Kidney glomerular epithelial cell (primary cell): ENCODE measurements at places on chromosomes 3 and 15.

- peak; percentile 88 for DNase-seq
These were observed 678.5 kb downstream of the NR2F2 start for GRCh38 chr15:97009031-97009431.

DNA sequence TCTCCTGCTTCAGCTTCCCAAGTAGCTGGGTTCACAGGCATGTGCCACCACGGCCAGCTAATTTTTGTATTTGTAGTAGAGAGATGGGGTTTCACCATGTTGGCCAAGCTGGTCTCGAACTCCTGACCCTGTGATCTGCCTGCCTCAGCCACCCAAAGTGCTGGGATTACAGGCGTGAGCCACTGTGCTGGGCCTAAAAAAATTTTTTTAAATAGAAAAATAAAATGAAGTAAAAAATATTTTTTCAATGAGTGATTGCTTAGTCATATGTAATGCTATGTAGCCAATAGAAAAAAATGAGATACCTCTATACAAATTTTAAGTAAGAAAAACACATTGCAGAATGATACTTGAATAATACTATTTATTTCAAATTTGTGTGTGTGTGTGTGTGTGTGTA is 27.9 kb upstream of the SLC30A4 start:
- DNase-seq = no peak

DNA sequence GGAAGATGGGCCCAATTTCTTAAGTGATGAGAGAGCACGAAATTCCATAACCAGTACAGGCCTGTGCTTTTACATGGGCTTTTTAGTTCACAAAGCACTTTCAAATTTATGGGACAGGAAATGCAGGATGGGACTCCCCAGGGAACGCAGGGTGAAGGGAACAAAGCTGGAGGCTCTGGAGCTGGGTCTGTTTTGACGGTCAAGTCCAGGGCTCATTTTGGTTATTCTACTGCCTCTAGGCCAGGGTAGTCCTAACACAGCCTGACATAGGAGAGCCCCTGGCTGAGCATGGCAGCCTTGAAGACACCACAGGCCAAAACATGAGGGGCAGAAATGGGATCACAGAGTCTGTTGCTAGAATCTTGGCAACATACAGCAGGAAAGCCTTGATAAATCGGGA is 33.5 kb downstream of the HCLS1 start:
- no peak for DNase-seq

DNA sequence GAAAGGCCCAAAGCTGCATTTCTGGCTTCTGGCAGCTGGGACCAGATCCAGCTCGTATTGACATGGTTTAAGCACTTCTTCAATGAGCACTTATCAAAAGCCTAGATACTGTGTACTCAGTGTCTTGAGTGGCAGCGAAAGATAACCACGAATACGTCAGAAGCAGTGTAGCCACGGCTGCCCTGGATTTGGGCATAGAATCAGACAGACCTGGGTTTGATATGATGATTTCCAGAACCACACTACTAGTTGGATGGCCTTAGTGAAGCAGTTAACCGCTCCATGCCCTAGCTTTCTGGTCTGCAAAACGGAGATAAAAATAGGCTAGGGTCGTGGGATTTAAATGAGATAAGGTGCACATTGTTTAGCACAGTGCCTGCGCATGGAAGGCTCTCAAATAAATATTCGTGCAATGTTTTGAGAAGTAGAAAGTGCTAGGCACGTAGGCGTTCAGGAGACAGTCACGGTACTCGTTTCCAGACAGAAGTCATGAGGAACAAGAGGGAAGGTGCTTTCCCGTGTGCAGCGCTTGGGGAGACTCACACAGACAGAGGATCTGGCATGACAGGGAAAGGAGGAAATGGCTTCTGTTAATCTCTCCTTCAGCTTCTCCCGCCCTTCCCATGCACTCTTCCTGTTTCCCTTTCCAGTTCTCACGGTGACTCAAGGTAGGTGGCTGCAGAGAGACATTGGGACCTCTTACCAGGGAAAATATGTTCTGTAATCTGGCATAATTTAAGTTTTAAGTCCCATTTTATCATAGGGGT is 70.3 kb downstream of the CCNL1 start:
- DNase-seq = no peak

- DNase-seq = no peak
These were observed 13.0 kb upstream of the PHLDB2 start for GRCh38 chr3:111846039-111846438.

- no peak for DNase-seq
These were observed 64.5 kb upstream of the ZNF280D start for GRCh38 chr15:56797720-56798275.

GRCh38 chr15:75693501-75694240 is 19.0 kb downstream of the CSPG4 start:
- no peak for DNase-seq

GRCh38 chr3:177777699-177778098 is 580.4 kb upstream of the TBL1XR1 start:
- peak; percentile 49 for DNase-seq

DNA sequence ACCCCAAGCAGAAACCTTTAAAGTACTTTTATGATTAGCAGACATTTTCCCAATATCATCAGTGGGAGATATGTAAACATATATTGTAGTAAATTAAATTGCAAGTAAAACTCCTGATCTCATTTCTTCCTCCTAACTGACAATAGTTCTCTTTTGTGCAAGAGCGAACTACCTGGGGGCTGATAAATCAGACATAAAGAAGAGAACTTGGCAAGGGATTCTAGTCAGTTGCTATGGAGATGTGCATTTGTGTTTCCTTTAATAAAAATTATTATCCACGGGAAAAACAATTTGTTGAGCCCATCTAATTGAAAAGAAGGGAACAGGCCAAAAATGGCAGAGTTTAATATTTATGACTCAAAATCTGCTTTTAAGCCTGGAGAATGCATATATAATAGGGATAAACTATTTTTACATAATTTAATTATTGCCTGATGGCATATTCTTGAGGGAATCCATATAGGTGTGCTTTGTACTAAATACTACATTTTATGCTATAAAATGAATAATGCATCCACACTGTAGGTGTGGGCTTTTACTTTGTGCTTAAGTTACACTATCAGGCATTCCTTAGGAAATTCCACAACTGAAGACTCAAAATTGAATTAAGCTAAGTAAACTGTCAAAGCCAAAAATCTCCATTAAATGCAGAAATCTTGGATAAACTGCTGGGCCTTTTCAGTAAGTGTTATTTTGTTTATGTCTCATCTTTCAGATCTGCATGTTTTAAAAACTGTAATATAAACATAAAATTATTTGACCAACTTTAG is 258.1 kb downstream of the ERC2 start:
- no peak for DNase-seq

DNA sequence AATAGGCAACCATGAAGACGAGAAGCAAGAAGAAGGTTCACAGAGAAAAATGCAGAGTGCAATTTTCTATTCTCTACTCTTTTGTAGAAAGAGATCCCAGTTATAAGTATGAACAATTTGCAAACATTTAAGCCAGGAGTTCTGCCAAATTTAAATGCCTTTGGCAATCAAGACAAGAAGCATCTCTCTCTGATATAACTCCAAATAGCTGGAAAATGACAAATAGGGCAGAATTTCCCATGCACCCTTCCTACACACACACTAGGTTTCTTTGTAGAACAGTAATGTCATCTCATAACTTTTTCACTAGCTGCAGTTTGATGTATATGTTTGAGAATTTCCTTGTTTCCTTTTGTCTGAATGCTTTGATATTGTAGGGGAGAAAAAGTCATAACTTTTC is 333.5 kb upstream of the AZI2 start:
- no peak for DNase-seq
